Large intestine (tissue), 12 donors: ENCODE measurements at places on chromosomes 2 and 18. TPM values are rescaled to one million over a fixed set of nuclear protein-coding genes. Genes with fewer than 3 reads are reported as not detected.

The ANO7 gene
- polyA plus RNA-seq, result 31.7 TPM

The CCDC150 gene
- 16.1 TPM for polyA plus RNA-seq

The TRIP12 gene
- 99.3 TPM for polyA plus RNA-seq

The HOXD13 gene
- polyA plus RNA-seq, result not detected

The CHRND gene
- polyA plus RNA-seq, result 0.27 TPM

The ERLEC1 gene
- 64.1 TPM for polyA plus RNA-seq

The ZNF521 gene
- polyA plus RNA-seq, result 9.3 TPM

GRCh38 chr2:49980774-49981173, 826.5 kb upstream of the FSHR start:
- no peak for DNase-seq

GRCh38 chr2:182705761-182706160, 10.3 kb upstream of the DNAJC10 start:
- no peak for DNase-seq

DNA sequence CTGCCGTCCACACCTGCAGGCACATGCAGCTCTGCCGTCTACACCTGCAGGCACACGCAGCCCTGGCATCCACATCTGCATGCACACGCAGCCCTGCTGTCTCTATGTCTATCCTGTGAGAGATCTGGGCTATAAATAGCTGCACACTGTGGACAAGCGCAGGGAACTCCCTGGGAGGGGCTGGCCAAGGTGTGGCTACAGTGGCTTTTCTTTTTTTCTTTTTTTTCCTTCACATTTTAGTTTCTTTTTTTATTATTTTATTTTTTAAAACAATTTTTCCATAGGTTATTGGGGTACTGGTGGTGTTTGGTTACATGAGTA, 42.0 kb downstream of the TMEM182 start:
- no peak for DNase-seq

DNA sequence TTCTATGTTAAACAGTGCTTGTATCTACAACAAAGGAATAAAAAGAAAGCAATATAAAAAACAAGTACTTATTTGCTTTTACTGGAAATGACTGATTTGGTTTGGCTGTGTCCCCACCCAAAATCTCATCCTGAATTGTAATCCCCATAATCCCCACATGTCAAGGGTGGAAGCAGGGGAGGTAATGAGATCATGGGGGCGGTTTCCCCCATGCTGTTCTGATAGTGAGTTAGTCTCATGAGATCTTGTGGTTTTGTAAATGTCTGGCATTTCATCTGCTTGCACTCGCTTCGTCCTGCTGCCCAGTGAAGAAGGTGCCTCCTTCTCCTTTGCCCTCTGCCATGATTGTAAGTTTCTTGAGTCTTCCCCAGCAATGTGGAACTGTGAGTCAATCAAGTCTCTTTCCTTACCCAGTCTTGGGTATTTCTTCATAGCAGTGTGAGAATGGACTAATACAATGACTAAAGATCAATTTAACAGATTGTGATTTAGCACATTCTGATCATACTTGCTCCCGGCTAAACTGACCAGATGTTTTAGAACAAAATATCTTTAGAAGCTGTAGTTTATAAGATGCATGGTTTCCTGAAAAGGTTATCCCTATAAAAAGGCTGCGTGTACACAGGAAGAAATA, 19.9 kb downstream of the PTH2R start:
- no peak for DNase-seq

DNA sequence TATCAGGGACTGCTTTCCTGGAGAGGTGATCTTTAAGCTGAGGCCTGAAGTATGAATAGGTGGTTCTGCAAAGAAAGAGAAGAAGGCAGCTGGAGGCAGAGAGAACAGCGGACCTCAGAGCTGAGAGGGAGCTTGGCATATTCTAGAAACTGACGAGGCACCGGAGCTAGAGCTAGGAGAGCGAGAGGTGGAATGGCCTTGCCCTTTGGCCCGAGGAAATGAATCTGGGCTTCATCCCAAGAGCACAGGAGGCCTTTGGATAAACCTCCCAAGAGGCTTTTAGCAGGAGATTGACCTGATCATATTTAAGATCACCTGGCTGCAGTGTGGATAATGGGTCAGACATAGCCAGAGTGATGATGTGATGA, 7.9 kb downstream of the DYSF start:
- DNase-seq, result no peak
